ENCODE measurements at places on chromosomes 2 and 18. TPM values are rescaled to one million over a fixed set of nuclear protein-coding genes. Genes with fewer than 3 reads are reported as not detected.

GRCh38 chr2:110993557-110994231 is 127.0 kb upstream of the BCL2L11 start:
- no peak for DNase-seq

GRCh38 chr18:10822456-10822855 is 296.6 kb downstream of the NAPG start:
- no peak for DNase-seq

Gene KCNE4
- total RNA-seq = 13.3 TPM

DNA sequence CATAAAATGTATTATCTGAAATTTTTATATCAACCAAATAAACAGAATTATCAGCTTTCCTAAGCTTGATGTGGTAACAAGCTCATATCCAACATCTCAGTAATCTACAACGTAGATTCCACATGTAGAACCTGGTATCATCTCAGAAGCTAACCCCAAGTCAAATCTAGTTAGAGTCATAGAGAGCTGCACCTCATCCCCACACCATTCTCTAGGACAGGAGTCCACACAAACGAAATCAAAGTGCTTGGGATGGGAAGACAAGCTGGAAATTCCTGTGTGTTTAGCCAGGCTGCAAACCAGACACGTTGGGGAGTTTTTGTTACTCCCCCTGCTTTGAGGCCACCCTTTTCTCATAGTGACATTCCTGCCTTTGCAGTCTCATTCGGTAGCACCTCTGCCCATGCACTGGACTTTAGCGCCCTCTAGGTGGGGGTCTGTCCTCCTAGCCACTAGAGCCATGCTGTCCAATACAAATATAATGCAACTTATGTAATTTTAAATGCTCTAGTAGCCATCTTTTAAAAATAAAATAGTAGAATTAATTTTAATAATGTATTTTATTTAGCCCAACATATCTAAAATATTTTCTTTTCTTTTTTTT is 28.1 kb upstream of the SATB2 start:
- DNase-seq = no peak

- DNase-seq = no peak
Observed at GRCh38 chr2:26976237-26976636, 5.8 kb downstream of the MAPRE3 start.

- DNase-seq = no peak
Observed at GRCh38 chr18:48460929-48461583, 51.9 kb upstream of the ZBTB7C start.
